Suprapubic skin (tissue), 4 donors: ENCODE measurements at places on chromosomes 3 and 15.

GRCh38 chr3:51704511-51704950 is 2.3 kb upstream of the GRM2 start:
- peak; percentile 28 for DNase-seq

DNA sequence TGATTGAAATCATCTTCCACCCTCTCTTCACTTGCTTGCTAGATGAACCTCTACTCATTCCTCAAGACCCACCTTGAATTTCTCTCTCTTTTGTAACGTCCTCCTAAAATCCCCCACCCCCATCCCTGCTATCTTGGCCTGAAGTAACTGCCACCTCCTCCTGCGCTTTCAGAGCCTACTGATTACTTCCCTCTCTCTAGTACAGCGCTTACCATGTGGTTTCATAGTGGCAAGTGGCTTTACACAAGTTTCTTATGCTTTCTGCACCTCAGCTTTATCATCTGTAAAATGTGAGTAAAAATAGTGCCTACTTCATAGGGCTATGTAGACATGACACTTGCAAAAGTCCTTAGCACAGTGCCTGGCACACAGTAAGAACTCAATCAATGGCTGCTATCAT is 28.7 kb upstream of the DAZL start:
- DNase-seq = no peak

GRCh38 chr3:16871915-16872842 is 12.6 kb upstream of the PLCL2 start:
- no peak for DNase-seq

GRCh38 chr3:65830948-65831732 is 207.6 kb downstream of the MAGI1 start:
- DNase-seq = no peak

DNA sequence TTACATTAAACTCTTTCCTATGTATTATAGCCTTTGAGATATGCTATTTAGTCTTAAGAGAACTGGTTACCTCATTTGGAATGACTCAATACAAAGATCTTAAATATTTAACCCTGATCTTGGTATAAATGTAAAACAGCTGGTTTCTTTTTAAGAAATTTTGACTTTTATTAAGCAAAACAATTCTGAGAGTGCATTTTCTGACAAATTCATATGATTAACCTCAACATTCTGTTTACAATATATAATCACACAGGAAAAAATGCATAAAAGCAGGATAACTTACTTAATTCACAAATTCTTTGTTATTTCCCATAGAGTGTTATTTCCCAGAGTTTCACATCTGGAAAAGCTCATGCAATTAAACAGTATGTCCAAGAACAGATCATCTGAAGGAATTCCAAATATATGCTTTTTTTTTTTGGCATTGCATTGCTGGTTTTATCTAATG is 400.4 kb upstream of the THBS1 start:
- no peak for DNase-seq

- no peak for DNase-seq
Observed at GRCh38 chr3:60294181-60294580, 957.1 kb downstream of the FHIT start.

GRCh38 chr3:34256021-34256420 is 457.6 kb downstream of the PDCD6IP start:
- no peak for DNase-seq

DNA sequence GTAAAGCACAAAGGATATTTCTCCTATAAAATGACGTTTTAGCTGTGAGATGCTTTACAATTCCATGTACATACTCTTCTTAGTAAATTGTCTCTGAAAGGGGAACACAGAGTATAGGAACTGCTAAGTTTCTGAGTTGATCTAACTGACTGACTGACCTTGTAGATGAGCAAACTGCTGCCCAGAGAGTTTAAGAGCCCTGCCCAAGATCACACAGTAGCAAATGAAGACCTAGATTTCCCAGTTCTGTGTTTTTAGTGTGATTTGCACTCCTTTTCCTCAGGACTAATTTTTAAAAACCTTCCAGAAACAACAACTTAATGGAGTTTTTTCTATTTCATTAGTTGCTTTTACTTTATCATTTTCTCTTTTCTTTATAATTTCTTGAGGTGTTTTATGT is 247.7 kb downstream of the PDCD6IP start:
- no peak for DNase-seq

- no peak for DNase-seq
Observed at GRCh38 chr3:93904568-93904967, 69.1 kb downstream of the PROS1 start.

DNA sequence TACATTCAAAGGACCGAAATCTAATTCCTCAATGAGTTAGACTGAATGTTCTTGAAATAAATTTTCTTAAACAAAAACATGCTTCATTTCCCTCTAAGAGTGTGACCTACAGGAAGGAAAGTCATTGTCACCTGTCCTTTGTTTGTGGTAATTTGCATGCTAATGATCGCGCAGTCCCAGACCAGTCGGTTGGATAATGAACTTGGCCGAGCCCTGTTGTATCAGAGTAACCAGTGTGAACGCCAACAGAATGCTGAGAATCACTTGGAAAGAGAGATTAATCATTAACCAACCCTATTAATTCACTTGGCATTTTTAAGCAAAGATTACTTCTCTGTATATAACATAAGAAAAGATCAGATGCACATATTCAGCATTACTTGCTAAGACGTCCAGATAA is 8.1 kb upstream of the ARNT2 start:
- no peak for DNase-seq

- DNase-seq = no peak
Observed at GRCh38 chr3:182369861-182370260, 423.4 kb upstream of the ATP11B start.

DNA sequence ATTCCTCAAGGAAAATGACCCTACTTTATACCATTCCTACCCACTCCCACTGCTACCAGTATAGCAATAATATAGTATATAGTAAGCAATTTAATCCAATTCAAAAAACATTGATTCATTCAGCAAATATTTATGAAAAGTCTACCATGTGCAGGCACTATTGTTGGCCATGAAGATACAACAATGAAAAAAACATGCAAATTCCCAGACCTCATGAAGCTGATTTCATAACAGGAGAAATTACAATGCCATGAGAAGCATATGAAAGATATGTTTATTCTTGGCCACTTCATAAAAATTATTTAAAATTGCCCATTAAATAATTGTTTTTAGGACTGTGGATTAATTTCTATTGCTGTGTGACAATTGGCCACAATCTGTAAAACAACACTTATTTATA is 315.8 kb upstream of the COL8A1 start:
- DNase-seq = no peak
